Testis (tissue), 5 donors: ENCODE measurements at places on chromosomes 3 and 15. TPM values are rescaled to one million over a fixed set of nuclear protein-coding genes. Genes with fewer than 3 reads are reported as not detected.

- DNase-seq: no peak
Observed at GRCh38 chr3:69838217-69838616, 99.0 kb downstream of the MITF start.

Gene PROS1
- 28.4 TPM for total RNA-seq

GRCh38 chr3:103372031-103372430 is 937.2 kb downstream of the ZPLD1 start:
- no peak for DNase-seq

DNA sequence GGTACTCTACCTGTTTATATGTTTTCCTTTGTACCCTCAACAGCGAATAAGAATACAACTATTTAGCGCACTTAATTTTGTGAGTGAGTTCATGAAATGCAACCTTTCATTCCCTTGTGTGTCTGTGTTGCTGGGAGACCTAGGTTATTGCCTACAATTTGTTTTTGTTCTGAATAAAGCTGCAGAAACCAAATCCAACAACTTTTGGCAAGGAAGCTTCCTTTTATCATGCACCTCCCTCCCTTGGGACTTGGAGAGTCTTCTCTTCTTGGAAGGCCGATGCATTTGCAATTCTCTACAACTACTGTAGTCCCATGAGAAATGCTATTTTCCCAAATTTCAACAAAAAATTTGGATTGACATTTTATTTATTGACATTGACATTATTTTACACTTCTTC is 1002.4 kb upstream of the CADM2 start:
- no peak for DNase-seq

DNA sequence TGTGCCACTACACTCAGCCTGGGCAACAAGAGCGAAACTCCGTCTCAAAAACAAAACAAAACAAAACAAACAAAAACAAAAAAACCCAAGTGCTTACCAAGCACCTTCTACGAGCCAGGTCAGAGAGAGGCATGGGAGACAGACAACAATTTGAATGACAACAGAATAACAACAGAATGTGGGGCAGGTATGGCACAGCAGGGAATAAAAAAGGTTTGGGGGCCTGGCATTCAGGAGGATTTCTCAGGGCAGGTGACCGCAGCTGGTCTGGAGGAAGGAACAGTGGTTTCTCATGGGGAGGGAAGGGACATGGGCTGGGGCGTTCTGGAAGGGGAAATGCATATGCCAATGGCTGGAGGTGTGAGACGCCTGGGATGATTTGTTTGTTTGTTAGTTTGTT is 22.5 kb upstream of the PARL start:
- no peak for DNase-seq

DNA sequence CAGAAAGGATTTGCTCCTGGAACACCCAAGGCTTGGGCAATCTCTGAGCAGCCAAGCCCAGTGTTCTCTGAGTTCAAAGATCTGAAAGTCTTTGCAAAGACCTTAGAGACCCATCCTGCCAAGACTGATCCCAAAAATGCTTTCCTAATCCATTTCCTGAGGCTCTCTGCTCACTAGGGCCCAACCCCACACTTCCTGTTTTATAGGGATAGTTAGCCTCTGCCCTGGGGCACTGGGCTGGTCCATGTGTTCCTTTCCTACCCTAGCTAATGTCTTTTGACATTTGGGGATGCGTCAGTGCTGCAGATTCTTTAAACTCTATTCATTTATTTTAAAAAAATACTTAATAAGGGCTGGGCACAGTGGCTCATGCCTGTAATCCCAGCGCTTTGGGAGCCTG is 372.7 kb downstream of the ROBO2 start:
- DNase-seq: no peak

Gene ST3GAL6
- 3.7 TPM for total RNA-seq

- DNase-seq: no peak
Observed at GRCh38 chr3:114405202-114405990, 111.6 kb downstream of the TIGIT start.
